ENCODE measurements at places on chromosomes 7 and 10. TPM values are rescaled to one million over a fixed set of nuclear protein-coding genes. Genes with fewer than 3 reads are reported as not detected.
A peak's percentile ranks its signal among the peaks of the same experiment; 100 is the strongest.

Gene CCL24
- polyA plus RNA-seq, result not detected

Gene CC2D2B
- 0.15 TPM for polyA plus RNA-seq

Gene GRM8
- polyA plus RNA-seq, result not detected

Gene HYAL4
- polyA plus RNA-seq, result not detected

Gene LIPJ
- polyA plus RNA-seq, result not detected

Gene CUBN
- 0.04 TPM for polyA plus RNA-seq

Gene AASS
- 0.04 TPM for polyA plus RNA-seq

Gene INA
- 20.9 TPM for polyA plus RNA-seq

DNA sequence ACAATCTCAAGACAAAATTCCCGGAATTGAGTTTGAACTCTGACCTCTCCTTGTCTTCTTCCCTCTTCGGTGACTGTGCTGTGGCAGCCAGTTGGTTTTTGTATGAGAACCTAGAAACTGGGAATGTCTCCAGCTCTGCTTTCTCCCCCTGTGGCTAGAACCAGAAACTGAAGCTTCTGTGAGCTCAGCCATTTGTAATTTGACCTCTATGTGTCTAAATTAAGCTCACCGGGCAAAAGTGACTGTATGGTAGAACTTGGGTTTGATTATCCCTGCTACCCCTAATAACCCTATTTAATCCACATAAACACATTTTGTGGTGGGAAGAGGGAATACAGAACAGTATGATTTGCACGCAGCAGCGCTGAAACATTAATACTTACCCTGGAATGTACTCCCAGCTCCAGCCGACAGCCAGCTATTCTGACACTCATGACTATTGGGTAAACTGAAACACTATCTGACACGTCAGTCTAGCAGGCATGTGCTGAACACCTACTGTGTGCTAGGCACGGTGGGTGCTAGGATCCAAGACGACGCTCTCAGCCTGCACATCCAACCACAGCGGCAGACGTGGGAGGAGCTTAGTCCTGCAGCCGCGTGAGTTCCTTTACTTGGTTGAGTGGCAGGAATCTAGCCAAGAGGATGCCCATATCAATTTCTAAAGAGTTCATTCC, 324.8 kb downstream of the SFMBT2 start:
- no peak for DNase-seq

DNA sequence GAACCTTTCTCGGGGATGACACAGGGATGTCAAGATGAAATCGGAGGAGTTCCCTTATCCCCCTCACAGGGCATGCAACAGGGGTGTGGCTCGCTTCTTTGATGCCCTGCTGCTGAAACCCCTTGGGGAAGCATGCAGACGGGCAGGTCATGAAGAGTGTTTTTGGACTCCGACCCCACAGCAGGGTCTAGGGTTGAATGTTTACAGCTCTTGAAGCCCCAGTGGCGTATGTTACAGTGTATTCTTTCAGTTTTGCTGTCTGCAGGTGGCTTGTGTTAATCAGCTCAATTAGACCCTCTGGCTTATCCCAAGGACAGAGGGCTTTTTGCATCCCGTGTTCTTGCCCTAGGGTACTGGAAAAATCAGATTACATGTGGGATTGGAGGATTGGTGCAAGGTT, 446.5 kb downstream of the LRMDA start:
- no peak for DNase-seq

- no peak for DNase-seq
Measured at GRCh38 chr10:24184455-24184854, 24.5 kb upstream of the KIAA1217 start.

DNA sequence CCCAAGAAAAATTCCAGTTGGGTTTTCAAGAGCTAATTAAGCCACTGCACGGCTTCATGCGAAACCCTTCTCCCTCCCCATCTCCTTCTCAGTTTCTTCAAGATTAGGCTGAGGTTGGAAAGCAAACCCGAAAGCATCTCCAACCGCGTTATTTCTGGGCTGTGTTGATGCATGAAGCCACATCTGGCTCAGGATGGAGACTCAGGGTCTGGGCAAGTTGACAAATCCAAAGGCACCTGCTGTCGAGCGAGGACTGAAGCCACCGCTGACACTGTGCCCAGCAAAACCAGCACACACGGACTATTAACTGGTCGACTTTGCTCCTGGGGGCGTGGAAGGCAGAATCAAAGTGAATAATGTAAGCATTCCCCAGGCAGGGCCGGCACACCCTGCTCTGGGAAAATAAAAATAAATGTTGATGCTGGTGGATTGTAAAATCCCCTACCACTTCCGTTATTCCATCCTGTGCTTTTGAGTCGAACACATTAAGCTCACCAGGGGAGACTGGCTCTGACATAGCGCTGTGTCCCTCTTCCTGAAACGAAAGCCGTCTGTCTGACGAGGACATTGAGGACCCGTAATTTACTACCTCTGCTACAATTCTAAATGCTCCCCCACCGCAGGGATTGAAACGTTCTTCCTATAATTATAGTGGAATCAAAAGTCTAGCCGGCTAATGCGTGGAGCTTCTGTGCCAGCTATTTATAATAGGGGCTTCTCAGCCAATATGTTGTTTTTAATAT, 269.8 kb downstream of the ADARB2 start:
- DNase-seq, result no peak

- no peak for DNase-seq
Measured at GRCh38 chr7:26593393-26593792, 271.0 kb downstream of the SKAP2 start.

GRCh38 chr7:69684369-69685292, 86.4 kb downstream of the AUTS2 start:
- DNase-seq, result no peak

- no peak for DNase-seq
Measured at GRCh38 chr7:83850941-83851340, 202.0 kb upstream of the SEMA3E start.

GRCh38 chr10:31623947-31624346, 304.7 kb downstream of the ARHGAP12 start:
- no peak for DNase-seq

DNA sequence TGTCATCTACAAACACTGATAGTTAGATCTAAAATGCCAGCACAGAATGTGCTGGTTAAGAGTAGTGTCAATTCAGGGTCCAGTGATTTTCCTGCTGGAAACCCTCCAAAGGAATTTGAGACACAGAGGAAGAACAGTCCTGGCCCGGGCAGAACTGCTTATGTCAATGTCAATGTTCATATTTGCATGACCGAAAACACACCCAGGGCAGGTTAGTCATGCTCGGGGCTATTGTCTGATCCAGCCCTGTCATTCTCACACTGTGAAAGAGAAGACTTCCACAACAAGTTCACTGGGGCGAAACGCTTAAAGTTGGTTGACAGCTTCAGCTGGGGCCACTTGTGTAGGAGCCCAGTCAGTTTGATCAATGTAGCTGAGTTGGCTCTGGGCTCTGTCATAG, 139.3 kb downstream of the C1GALT1 start:
- DNase-seq, result peak; percentile 29

- DNase-seq, result no peak
Measured at GRCh38 chr10:114629824-114630730, 28.0 kb downstream of the ABLIM1 start.

- peak; percentile 59 for DNase-seq
Measured at GRCh38 chr10:71396711-71397295, at the start of gene CDH23. Gene CDH23, plus strand, starts transcription at chr10:71396920. Its CDS starts 42,912 bp downstream, at chr10:71439832.

DNA sequence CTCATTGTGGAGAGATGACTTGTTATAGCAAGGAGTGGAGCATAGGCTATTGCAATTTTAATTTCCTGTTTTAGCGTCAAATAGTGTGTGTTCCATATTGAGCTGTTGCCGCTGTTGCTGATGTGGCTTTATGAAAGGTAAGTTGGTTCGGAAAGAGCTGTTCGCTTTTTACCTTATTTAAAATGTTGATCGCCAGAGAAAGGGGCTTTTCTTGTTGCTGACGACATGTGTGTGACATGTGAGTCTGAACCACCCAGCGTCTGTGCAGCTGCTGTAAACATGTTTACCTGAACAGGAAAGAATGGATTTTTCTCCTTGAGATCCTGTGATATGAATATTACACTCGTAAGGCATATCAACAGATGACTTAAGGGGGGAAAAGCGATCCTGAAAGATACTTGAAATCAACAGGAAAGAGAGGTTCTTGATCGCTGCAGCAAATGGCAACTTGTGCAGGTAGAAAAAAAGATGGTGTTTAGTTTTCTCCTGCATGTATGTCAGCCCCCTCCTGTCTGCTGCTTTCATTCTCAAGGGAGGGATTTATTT, 2.5 kb downstream of the ZEB1 start:
- no peak for DNase-seq

DNA sequence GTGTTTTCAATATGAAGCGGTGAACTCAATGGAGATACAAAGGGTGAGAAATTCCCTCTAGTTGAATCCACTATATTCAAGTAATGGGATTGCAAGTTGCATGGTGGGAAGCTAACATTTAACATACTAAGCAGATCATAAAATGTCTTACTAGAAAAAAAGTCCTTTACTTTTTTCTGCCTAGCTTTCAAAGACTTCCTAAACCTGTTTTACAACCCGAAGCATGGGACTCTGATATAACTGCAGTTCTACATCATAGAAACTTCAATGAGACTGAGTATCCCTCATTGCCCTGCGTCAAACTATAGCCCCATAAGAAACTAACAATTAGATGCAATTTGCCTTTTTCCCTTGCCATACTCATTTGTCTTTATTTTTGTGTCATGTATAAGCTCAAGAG, 179.9 kb downstream of the RTKN2 start:
- DNase-seq, result no peak

GRCh38 chr7:18974803-18975202, 142.6 kb downstream of the TWIST1 start:
- DNase-seq, result no peak

DNA sequence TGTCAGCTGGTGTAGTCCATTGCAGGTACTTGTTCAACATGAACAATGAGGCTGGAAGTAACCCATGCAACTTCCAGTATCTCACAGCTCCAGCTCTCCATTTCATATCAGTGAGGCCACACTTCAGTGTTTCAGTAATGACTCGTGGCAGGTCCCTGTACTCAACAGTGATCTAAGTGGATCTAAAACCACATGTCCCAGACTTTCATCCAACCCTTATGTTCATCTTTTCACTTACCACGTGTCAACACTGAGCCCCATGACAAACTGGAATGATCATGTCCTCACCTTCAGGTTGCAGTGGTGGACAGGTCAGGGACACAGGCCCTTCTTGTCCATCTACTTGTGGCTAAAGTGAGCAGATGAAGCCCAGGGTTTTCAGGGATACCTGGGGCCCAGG, 155.0 kb upstream of the GRB10 start:
- DNase-seq, result no peak

- no peak for DNase-seq
Measured at GRCh38 chr7:56040730-56041129, 10.5 kb downstream of the PSPH start.

DNA sequence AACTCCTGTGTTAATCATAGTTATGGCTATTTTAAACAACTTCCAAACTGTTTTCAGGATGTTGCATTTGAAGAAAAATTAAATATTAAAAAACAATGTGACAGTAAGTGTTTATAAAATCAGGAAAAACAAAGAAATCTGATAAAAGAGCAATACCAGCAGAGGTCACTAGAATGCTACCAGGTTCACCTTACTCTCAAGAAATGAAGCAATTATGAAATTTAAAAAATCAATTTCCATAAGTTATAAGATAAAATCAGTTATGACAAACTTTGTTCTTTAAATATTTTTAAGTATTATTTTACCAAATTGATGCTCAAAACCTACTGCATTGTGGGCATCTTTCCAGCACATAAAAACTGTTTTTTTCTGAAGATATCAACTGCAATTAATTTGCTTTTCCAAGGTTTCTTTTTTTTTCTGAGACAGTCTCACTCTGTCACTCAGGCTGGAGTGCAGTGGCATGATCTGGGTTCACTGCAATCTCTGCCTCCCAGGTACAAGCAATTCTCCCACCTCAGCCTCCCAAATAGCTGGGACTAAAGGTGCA, 50.7 kb upstream of the RHEB start:
- DNase-seq, result peak; percentile 25

GRCh38 chr10:109504401-109504800, 418.9 kb downstream of the XPNPEP1 start:
- no peak for DNase-seq

- DNase-seq, result no peak
Measured at GRCh38 chr10:130990486-130990885, 321.0 kb downstream of the TCERG1L start.

- DNase-seq, result peak; percentile 20
Measured at GRCh38 chr10:93921338-93921737, 27.6 kb downstream of the SLC35G1 start.

GRCh38 chr7:157789094-157789493, 452.3 kb downstream of the DNAJB6 start:
- DNase-seq, result no peak
